IMR-90 (cell line): ENCODE measurements at places on chromosomes 3 and 15. TPM values are rescaled to one million over a fixed set of nuclear protein-coding genes. Genes with fewer than 3 reads are reported as not detected.

SUMF1 gene
- polyA plus RNA-seq, result 30.0 and 38.4 TPM in 2 replicates

NOX5 gene
- 0.07 and 0.20 TPM in 2 replicates for polyA plus RNA-seq

LRRIQ4 gene
- polyA plus RNA-seq, result not detected in 2 replicates

MOBP gene
- polyA plus RNA-seq, result not detected in 2 replicates

PDE8A gene
- 27.9 and 35.9 TPM in 2 replicates for polyA plus RNA-seq

KLHL24 gene
- polyA plus RNA-seq, result 3.3 and 5.7 TPM in 2 replicates

POLR2H gene
- polyA plus RNA-seq, result 103 and 130 TPM in 2 replicates

PDIA5 gene
- polyA plus RNA-seq, result 37.7 and 42.0 TPM in 2 replicates
